RWPE1 (cell line): ENCODE measurements at places on chromosomes 2 and 18.

DNA sequence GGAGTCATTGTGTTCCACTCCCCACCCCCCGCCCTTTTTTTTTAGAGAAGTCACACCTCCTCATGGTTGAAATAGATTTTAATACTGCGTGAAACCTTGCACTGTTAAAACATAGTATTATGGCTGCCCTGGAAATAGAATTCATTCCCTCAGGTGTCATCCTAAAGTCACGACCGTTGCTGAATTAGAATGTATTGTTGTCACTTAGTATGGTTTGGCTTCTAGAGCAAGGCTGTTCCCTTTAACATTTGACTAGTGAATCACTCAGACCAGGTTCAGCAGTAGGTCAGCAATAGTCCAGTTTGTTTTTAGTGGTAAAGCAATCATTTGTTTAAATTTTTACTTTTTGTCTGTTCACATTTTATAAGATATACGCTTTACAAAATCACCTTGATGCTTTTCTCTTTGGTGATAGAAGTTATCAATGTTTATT lies 1.2 kb downstream of the BABAM2 start:
- no peak for DNase-seq

GRCh38 chr2:197145471-197146056 lies 165.0 kb downstream of the ANKRD44 start:
- no peak for DNase-seq

DNA sequence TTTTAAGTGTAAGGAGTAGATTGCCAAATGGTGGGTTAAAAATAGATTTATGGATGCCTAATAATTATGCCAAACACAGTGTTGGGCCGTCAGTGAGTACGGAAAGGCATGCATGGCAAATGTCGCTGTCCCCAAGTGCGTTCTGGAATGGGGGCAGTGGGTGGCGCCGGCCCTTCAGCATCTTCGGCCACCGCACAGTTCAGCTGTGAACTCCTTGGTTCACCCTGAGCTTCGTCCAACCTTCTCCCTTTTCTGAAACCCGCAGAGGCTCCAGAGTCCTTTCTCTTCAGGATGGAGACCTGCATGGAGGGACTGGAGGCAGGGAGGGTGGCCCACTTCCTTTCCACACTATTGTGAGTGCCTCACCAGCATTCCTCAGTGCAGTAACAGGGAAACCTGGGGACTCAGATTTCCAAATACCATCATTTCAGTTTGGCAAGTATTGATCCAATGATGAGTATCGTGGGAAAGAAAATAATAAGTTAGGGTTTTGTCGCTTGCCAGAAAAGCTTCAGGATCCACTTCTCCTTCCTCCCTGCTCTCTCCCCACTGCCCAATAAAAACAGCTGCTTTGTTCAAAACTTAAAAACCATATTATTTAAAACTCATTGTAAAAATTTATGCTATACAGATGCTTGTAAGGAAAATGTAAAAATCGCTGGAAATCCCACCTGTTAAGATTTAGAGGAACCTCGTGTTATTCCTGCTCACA lies 74.6 kb upstream of the TXNDC2 start:
- DNase-seq = no peak

DNA sequence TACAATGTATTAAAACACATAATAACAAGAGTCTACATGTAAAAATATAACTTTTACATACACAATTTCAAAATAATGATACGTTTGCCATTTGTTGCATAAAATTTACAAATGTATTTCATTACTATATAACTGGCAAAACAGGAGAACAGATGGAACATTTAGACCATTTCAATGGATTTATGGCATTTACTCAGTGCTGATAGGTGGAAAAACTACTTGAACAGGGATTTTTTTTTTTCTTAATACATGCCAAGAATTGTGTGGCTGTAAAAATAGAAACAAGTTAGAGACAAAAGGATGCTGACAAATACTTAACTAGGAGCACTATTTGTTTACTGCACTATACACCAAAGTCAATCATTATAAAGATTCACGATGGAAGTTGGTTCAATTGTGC lies 266.8 kb upstream of the CCDC68 start:
- DNase-seq = no peak
